ENCODE measurements at places on chromosomes 4 and X.

DNA sequence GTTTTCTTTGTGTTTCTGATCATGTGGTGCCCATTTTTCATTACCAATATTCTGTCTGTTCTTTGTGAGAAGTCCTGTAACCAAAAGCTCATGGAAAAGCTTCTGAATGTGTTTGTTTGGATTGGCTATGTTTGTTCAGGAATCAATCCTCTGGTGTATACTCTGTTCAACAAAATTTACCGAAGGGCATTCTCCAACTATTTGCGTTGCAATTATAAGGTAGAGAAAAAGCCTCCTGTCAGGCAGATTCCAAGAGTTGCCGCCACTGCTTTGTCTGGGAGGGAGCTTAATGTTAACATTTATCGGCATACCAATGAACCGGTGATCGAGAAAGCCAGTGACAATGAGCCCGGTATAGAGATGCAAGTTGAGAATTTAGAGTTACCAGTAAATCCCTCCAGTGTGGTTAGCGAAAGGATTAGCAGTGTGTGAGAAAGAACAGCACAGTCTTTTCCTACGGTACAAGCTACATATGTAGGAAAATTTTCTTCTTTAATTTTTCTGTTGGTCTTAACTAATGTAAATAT lies 110.4 kb downstream of the IL13RA2 start:
- no peak for DNase-seq

- DNase-seq: no peak
Observed at GRCh38 chr4:182822554-182822953, 94.6 kb downstream of the DCTD start.

- DNase-seq: no peak
Observed at GRCh38 chr4:7966281-7967062, 26.8 kb upstream of the AFAP1 start.

DNA sequence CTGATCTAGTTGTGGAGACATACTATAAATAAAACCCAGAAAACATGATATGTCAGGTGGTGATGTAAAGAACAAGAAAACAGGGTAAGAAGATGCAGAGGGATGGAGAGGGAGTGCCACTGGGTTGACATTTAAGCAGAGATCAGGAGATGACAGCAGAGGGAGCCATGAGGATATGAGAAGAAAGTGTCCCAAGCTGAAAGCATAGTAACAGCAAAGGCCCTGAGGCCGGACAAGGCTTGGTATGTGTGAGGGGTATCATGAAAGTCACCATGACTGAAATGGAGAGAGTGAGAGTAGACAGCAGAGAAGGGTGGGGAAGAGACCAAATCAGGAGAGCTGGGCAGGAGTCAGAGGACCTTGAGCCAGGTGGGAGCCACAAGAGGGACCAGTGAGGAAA lies 3.4 kb downstream of the GPKOW start:
- DNase-seq: no peak

DNA sequence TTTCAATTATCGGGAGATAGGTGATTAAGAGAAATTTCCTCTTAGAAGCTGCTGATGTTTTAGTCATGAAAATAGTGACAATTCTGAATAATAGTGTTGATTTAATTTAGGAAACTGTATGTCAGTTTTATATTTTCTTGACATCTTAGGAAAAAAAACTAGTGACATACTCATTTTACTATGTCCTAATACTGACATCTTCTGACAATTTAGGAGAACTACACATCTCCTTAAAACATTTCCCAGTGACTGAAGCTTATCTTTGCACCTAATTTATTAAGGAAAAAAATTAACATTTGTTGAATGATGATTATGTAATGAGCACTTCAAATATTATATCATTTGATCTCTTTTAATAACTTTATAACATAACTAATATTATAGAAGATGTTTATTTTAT lies 42.0 kb upstream of the RBMXL3 start:
- DNase-seq: no peak

DNA sequence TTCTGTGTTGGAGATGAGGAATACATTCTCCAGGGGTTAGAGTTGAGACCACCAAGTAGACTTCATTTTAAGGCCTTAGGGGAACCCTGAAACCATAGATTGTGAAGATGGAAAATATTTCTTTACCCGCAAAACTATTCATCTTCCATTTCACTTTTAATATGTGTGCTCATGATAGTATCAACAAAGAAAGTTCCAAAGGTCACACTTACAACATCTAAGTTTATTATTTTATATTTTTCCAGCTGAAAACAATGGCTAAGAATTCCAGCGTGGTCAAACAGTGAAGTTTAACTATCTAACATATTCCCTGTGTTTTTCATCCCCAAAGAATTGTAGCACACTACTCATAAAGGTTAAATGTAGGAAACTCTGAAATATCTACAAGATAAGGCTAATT lies 214.5 kb upstream of the GIMD1 start:
- DNase-seq: no peak

- no peak for DNase-seq
Observed at GRCh38 chrX:10990418-10990817, 120.7 kb upstream of the HCCS start.

DNA sequence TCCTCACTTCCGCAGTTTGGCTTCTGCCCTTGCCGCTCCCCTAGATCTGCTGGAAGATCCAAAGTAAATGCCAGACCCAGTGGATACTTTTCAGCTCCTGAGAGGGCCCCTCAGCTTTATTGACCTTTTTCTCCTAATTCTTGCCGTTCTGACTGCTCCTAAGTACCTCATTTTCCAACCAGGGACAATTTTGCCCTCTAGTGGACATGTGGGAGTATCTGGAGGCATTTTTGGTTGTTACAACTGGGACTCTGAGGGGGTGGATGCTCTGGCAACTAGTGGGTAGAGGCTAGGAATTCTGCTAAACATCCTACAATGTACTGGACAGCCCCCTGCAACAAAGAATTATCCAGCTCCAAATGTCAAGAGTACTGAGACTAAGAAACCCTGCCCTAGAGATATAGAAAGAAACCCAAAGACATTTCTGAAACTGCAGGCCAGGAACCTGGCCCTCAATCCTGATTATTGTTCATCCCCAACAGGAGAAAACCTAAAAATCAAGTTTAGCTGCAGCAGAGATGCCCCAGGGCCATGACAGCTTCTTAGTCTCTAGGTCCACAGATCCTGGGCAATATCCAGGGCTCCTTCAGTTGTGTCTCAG lies 3.4 kb downstream of the TEX13B start:
- no peak for DNase-seq

DNA sequence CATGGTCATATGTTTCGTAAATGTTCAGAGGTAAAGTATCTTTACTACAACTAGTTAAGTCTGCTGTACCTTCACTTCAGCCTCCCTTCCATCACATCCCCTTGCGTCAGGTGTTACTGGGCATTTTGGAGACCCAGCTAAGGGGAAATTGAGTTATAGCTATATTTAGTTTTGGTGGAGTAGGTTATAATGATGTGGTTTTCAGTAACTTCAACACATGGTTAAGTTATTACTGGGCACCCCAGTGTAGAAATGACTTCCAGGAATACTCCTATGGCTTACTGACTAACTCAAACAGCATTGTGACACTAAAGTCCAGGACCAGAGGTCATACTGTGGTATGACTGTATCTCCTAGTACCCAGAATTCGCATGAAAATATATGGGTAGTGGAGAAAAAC lies 23.4 kb upstream of the ACSL1 start:
- DNase-seq: no peak

DNA sequence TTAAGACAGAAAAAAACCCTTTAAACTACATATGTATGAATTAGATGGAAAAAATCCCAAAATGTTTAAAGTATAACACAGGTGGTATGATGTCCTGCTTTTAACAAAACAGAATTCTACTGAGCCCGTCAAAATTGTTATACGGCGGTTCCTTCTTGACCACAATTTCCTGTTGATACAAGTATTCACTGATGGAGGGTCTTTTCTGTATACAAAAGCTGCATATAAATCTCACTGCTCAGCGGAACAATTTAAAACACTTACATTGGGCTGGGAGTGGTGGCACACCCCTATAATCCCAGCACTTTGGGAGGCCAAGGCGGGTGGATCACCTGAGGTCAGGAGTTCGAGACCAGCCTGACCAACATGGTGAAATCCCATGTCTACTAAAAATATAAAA lies 62.4 kb downstream of the RPS6KA3 start:
- no peak for DNase-seq

GRCh38 chr4:108272046-108272445 lies 103.3 kb upstream of the LEF1 start:
- DNase-seq: no peak

GRCh38 chrX:45811326-45811725 lies 610.6 kb upstream of the DIPK2B start:
- DNase-seq: no peak

DNA sequence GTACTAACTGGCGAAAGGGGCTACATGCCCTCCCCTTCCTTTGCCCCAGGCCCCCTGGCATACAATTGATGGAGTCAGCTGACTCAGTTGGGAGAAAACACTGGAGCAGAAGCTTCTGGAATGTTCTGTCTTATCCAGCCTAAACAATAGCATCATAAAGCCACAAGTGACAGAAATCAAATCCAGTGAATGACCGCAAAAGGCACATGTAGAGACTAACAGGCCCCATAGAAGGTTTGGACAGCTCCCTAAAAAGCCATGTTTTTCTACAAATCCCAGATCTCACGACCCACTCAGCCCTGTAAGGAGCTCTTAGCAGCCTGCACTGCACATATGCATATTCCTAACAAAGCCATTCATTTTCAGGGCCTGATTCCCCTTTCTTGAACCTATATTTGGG lies 25.1 kb downstream of the SCARB2 start:
- no peak for DNase-seq

DNA sequence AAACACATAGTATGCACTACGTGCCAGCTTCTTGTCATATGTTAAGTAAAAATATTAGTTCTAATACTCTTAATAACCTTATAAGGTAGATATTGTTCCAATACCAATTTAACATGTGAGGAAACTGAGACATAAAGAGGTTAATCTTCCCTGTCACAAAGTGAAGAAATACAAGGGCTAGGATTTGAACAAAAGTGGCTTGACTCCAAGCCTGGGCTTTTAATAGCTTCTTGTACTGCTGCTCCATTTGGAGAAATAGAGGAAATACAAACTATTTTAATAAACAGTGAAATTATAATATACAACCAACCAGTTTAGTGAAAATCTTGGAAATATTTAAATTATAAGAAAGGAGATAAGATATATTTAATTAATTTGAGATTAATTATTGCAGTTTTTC lies 33.2 kb downstream of the TLL1 start:
- DNase-seq: no peak

DNA sequence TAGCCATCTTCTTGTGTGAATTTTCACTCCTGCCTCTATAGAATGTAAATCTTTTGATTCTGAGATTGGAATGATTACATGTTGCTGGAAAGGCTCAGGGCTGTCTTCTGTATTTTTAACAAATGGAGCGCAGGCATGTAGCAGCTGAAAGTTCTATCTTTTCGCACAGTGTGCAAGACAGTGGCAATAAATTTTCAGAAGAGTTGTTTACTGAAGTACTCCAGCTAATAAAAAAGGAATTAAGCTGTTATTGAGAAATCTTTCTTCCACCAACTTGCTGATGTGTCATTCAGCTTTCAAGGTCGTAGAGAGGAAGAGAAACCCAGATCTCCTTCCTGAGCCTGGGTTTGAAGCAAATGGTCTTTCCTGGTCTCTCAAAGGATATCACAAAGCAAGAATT lies 122.0 kb upstream of the PUDP start:
- DNase-seq: no peak

GRCh38 chr4:172096786-172097185 lies 283.6 kb downstream of the GALNTL6 start:
- DNase-seq: no peak

- no peak for DNase-seq
Observed at GRCh38 chrX:30831082-30831481, 58.0 kb downstream of the TAB3 start.

GRCh38 chrX:40146262-40147125 lies 48.7 kb upstream of the BCOR start:
- DNase-seq: no peak

DNA sequence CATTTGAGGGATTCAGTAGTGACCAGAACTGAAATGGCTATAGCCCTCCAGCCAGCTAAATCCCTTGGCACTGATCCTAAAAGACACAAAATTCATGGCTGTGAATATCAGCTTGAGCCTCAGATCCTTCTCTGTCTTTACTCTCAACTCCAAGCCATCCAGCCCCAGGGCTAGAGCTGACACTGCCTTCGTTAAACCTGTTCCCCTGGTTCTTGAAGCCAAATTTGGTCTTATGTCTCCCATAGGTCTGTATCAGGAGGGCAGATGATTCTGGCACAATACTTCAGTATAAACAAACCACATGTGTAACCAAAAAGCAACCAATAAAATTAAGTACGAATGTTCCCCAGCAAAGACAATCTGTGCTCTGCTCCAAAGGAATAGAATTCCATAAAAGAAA lies 78.0 kb downstream of the ANOS1 start:
- no peak for DNase-seq

DNA sequence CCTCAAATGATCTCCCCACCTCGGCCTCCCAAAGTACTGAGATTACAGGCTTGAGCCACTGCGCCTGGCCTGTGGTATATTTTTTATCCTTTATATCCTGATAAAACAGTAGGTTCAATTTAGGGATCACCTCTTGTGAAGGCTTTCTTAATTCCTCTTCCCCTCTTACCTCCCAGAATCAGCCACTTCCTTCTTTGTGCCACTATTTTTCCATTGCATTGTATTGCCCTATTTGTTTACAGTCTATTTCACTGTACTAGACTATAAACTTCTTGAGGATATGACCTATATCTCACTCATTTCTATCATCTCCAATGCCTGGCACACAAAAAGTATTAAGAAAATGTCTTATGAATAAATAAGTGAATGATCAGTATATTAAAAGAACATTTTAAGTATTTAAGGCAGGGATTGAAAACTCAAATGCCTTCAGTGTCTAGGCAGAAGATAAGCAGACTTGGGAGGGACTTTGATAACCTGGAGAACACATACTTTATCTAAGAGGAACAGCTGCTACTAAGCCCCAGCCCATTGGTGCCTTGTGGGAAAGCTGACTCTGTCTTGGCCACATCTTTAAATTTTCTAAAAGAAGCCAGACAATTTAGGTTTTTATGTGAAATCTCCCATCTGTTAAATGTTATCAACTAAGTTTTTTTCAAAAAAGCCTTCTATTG lies 82.3 kb upstream of the OGT start:
- no peak for DNase-seq

GRCh38 chr4:8470451-8471024 lies 30.0 kb downstream of the TRMT44 start:
- no peak for DNase-seq

Data from GM12891 (cell line).